ENCODE measurements at places on chromosomes 3 and 15.

GRCh38 chr3:116473602-116474001, 28.3 kb upstream of the LSAMP start:
- no peak for DNase-seq

GRCh38 chr3:194281766-194282165, 69.4 kb downstream of the CPN2 start:
- DNase-seq = no peak

- DNase-seq = no peak
Measured at GRCh38 chr3:248864-249520, 52.4 kb downstream of the CHL1 start.

- DNase-seq = no peak
Measured at GRCh38 chr3:183275418-183275817, 22.4 kb downstream of the B3GNT5 start.

DNA sequence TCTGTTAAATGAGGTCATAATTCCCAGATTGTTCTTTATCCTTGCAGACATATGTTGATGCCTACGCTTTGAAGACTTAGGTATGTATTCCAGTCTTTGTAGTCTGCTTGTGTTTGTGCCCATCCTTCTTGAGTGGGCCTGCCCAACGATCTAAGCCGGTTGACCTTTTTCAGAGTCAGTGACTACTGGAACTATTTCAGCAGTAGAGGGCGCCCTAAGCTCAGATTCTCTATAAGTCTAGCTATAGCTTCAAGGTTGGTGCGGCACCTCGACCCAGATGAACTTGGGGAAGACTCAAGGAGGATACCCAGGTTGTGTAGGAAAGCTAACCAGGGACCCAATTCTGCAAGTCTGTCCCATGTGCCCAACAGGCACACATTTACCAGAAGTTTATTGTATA, 228.8 kb upstream of the PPP2R3A start:
- no peak for DNase-seq

DNA sequence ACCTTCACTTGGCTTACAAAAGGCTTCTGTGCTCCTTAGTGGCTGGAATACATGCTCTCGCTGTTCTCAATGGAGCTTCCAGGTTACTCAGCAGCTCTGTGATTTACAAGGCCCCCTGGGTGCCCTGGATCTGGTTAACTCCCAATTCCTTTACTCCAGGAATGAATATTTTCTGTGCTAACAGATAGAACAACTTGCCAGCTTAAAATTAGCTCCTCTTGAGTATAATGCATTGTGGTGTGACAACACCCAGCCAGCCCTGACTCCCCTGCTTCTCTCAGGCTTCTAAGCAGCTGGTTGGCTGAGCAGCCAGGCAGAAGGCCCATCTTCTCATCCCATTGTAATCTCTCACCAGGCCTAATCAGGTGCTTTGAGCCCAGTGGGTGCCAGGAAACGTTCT, 246.4 kb downstream of the ALCAM start:
- no peak for DNase-seq

DNA sequence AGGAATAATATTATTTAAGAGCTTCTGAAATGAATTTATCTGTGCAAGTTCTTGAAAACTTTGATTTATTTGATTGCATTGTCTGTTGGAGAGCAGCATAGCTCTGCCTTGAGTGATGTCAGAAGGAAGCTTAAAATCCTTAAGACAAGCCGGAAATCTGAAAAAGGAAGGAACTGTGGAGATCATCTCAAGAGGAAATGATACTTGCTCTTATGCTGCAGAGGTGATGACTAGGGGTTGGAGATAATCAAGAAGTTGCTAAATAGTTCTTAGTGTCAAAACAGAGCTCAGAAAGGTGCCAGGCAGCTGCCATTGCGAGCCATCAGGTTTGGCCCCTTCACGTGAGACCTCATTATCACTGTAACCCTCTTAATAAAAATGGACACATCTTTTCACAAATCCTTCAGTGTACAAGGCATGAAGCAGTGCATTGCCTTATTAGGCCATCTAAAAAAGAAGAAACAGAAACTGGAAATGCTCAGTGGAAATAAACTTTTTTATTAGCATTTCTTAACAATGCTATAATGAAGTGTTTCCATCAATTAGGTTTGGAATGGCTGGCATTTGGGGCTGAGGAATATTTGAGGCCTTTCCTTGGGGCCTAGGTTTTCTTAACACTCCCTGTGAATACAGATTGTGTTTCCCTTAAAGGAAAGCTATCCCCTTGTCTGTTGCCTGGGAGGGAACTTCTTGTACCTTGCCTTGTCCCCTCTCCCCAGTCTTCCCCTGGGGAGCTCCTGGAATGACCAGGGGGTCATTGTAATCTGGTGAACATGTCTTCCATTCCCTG, 34.5 kb upstream of the VILL start:
- no peak for DNase-seq

DNA sequence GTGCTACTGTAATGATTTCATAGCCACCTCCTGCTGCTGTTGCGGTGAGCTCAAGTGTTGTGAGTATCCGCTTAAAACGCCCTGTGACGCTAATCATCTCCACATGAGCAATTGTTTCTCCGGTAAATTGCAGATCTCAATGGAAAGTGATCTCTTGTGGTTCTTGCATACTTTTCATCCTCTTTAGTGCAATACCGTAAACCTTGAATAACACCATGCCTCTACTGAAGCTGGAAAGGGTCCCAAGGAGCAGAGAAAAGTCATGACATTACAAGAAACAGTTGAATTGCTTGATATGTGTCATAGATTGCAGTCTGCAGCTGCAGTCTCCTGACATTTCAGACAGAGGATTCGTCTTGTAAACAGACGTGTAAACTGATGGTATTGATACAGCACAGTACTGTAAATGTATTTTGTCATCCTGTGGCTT, 6.0 kb upstream of the CEMIP start:
- DNase-seq = no peak

DNA sequence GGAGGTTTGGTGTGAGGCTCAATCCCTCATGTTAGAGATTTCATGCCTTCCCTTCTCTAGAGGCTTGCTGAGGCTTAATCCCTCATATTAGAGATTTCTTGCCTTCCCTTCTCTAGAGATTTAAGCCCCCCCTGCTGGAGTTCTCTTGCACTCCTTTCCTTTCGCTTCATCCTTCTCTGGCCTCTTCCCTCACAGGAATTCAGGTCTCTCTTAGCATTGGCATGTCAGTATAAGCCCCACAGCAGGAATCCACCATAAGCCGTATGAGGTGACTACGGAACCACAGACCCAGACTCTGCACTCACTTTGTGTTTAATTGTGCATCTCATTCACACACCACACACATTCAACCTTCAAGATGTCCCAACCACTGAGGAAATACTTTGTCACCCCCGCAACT, 338.6 kb upstream of the POU1F1 start:
- no peak for DNase-seq

DNA sequence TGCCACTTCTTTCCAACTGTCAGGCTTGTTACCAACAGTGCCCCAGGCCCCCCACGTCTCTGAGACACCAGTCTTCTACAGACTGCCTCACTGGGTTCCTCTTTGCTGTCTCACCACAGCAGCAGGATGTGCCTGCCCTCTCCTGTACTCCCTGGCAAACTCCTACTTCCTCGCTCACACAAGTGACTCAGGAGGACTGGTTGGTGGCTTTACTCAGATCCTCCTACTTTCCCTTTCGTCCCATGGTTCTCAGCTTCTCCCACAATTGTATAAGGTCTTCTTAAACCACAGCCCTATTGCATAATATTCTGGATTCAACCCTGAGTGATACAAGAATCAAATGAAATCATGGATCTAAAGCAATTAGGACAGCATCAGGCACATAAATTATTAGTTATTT, 246.6 kb upstream of the PROK2 start:
- no peak for DNase-seq

- DNase-seq = no peak
Measured at GRCh38 chr3:56296361-56296760, 171.9 kb downstream of the ERC2 start.

GRCh38 chr3:13769422-13769821, 110.4 kb downstream of the WNT7A start:
- DNase-seq = no peak

DNA sequence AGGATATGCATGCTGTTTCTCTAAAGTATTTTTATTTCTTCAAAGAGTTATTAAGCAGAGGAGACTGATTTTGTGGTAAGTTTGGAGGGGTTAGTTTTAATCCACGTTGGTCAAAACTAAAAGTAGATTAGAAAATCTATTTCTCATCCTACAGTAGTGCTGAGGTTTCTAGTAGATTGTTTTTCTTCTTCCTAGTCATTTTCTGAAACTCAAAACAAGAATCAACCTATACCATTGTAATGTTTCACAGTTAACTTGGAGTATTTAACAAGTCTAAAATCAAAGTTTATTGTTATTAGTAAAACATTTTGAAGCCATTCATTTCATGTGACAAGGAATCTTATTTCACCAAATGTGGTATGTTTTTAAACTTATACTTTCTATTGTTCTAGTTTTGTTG, 57.9 kb downstream of the RBM6 start:
- DNase-seq = no peak

DNA sequence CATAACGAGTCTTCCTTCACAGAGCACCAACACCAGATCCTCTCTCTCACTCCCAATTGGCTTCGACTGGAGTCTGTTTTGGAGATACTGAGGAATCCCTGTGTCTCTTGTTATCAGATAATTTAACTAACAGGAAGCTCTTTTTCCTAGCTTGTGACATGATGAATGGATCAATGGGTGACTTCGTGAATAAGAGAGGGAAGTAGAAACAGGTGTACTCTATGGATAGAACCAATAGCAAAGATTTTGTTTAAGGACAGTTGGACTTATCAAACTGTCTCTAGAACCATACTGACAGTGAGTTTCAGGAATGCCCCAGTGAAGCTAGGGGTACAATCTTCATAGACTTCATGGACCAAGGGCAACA, 29.4 kb upstream of the KLHL6 start:
- DNase-seq = no peak

GRCh38 chr15:89784686-89784960, 8.5 kb downstream of the MESP2 start:
- no peak for DNase-seq

GRCh38 chr15:53525894-53526293, 233.6 kb downstream of the WDR72 start:
- no peak for DNase-seq

GRCh38 chr3:16433701-16434151, 79.8 kb downstream of the RFTN1 start:
- DNase-seq = no peak

GRCh38 chr15:32981536-32981935, 213.0 kb downstream of the FMN1 start:
- DNase-seq = no peak

DNA sequence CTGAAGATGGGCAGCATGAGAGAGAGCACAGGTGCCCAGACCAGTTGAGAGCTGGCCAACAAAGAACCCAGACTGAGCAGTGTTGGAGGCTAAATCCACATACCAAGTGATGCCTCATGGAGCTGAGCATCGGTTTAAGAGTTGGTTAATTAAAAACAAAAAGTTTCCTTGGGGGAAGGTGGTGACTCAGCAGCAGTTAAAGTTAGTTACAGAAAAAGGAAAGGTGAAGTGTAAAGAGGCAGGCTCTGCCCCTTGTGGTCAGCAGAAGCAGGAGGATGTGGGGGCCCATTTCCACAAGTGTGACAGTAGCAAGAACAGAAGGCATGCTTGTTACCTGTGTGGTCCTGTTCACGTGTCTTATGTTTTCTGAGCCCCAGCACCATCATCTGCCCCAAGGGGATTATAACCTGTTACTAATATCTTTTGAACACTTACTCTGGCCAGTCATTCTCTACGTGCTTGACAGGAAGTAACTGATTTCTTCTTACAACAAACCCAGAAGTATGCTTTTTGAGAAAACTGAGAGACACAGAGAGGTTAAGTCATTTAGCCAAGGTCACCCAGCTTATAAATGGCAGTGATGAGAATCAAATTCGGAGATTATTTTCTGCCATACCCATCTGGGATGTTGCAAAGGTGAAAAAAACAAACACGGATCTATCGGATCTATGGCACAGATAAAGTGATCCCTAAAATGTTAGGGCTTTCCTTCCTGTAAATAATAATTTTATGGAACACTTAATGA, 91.0 kb downstream of the EPHB1 start:
- no peak for DNase-seq

GRCh38 chr3:89340408-89340807, 233.0 kb downstream of the EPHA3 start:
- DNase-seq = no peak

- no peak for DNase-seq
Measured at GRCh38 chr15:35211240-35211902, 126.3 kb upstream of the NANOGP8 start.

GRCh38 chr3:44066806-44067205, 174.9 kb upstream of the TOPAZ1 start:
- DNase-seq = no peak

GRCh38 chr15:36696196-36696595, 116.8 kb downstream of the CDIN1 start:
- DNase-seq = no peak

GRCh38 chr3:21220944-21221343, 530.1 kb downstream of the ZNF385D start:
- DNase-seq = no peak

DNA sequence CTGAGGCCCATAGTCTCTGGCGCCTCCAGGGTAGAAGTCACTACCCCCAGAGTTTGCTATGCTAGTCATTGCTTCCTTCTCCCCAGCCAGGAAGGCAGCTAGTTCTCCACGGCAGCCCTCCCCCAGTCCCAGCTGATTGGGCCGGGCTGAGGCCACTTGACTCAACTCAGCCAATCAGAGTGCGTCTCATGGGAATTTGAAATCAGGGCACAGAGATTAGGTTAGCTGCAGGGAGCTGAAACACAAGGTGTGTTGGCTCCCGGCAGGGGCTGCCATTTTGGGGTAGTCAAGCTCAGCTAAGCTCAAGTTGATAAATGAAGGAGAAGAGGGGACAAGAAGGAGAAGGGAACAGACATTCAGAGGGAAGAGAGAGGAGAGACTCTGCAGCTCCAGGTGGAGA, 32.8 kb downstream of the LINGO1 start:
- DNase-seq = no peak

DNA sequence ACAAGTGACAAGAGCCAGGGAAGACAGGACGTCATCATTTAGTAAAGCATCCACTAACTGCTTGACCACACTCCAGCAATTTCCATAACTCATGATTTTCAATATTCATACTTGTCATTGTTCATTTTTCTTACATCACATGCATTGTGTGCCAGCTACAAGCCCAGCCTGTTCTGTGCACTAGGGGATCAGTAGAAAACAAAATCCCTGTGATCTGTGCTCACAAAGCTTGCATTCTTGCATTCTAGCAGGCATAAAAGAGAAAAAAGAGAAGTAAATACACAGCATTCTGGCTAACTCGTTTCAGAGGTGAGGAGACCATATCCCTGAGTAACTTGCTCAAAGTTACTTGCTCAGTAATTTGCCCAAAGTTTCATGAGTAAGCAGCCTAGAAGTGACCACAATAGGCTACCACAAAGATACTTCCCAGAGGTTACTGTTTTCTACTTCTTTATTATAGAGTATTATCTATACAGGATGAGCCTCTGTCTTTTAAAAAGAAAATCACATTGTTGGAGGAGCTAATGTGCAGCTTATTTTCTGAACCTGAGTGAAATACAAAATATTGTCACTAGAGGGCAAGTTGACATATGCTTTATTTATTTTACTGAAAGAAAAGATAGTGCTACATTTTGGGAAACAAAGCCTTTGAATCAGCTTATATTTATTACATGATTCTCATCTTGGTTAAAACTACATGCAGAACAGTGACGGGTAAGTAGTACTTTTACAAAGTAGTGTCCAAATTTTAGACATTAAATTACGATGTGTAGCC, 701.4 kb upstream of the LMCD1 start:
- DNase-seq = no peak

- no peak for DNase-seq
Measured at GRCh38 chr3:69413551-69414207, 27.8 kb upstream of the FRMD4B start.

- DNase-seq = no peak
Measured at GRCh38 chr3:66495668-66496045, 5.2 kb downstream of the LRIG1 start.
